ENCODE measurements at places on chromosomes 7 and 10.

DNA sequence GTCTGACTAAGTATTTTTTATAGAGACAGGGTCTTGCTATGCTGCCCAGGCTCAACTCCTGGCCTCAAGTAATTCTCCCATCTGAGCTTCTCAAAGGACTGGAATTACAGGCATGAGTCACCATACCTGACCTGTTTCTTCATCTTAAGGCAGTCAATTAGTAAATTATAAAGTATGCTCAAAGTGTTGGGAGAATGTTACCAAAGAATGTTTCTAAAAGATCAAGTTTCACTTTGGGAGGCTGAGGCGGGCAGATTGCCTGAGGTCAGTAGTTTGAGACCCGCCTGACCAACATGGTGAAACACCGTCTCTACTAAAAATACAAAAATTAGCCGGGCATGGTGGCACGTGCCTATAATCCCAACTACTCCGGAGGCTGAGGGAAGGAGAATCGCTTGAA is 117.0 kb downstream of the ALOX5 start:
- no peak for DNase-seq

DNA sequence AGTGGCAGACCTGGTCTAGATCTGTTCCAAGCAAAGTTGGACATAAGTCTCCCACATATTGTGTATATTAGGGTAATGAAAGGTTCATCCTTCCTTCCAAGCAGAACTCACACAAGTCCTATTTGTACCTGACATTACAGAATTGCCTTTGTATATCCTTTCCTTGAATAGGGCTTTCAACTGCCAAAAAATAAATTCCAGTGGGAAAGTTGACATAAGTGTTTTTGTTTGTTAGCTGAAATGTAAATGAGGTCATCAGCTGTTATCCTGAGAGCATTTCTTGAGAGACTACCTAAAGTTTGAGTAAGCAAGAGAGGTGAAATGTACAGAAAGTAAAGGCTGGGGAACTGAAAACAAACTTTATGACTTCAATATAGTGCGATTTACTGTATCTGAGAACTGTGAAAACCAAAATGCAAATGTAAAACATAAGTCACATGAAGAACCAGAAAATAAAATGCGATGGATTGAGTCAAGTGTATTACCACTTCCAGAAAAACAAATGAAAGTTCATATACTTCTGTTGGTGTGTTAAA is 527.3 kb upstream of the SEMA3D start:
- DNase-seq: no peak

DNA sequence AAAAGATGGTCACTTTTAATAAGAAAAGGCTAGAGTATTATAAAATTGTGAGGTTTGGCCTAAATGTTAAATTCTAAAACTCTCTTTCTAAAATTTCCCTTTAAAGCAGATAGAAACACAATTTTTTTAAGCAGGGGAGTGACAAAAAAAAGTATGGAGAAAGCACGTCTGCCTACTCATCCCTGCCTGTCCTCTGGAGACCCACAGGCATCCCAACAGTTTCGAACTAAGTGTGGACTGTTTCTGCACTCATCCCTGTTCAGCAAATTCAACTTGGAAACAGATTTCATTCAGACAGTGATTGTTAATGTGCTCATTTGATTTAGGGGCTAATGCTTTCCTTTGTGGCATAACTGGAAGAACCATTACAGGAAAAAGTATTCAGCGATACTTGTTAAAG is 192.6 kb upstream of the CXCL12 start:
- DNase-seq: no peak

GRCh38 chr7:114158275-114158674 is 239.5 kb upstream of the PPP1R3A start:
- DNase-seq: no peak

DNA sequence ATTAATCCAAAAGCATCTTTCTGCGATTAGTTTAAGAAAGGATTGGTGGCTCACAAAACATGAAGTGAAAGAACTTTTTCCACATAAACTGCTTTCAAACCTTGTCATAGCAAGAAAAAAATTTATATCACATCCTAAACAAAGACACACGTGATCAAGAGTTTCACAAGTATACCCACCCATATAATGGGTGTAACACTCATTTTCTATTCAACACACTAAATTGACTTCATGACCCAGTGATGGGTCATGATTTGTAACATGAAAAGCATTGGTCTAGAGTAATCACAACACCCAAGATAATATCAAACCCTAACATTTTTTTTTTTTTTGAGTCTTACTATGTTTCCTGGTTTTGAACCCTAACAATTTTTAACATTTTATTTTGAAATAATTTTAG is 17.6 kb downstream of the PMPCB start:
- DNase-seq: no peak

GRCh38 chr10:77274046-77274795 is 363.4 kb downstream of the KCNMA1 start:
- no peak for DNase-seq

GRCh38 chr10:44573821-44574220 is 188.9 kb upstream of the CXCL12 start:
- no peak for DNase-seq

- DNase-seq: no peak
Observed at GRCh38 chr10:22779331-22780019, 65.1 kb upstream of the PIP4K2A start.

DNA sequence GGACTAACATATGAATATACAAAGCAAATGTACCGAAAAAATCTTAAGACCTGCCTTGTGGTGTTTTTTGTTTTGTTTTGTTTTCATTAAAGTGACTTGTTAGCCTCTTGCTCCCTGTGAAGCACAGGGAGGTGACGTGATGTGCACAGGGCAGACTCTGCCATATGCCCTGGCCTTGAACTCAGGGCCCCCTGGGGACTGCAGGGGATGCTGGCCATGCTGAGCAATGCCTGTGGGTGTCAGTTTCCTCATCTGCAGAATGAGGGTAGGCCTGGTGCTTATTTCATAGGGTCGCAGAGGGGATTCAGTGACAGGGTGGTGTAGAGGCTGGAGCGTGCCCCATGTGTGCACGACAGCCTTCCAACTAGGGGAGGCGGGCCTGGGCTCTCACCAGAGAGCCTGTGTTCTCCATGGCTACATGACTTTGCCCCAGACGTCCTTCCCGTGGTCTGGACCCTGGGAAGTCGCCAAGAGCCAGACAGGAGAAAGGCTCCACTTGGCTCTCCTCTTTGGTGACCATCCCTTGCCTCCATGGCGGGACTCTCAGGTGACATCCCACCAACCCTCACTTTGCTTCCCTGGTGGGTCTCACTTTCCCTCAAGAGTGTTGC is 14.5 kb downstream of the EGFR start:
- no peak for DNase-seq

DNA sequence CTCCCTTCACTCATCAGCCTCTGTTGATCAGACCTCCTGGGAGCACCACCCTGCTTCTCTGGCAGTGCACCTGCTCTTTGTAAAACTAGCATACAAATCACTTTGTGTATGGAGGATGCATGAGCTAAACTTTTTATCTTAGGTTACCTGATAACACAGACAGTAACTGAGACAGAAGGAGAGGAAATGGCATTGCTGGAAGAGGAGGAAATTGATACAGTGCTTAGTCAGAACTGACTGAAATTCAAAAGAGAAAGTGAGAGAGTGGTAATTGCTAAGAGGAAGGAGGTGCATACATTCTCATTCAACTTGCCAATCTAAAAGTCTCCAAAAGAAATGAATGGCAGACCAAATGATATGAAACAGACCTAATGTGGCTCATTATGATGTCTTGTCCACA is 1120.7 kb downstream of the GATA3 start:
- no peak for DNase-seq

GRCh38 chr7:150572496-150572895 is 5.3 kb downstream of the GIMAP4 start:
- DNase-seq: no peak

GRCh38 chr10:5840314-5841307 is 27.4 kb upstream of the GDI2 start:
- DNase-seq: no peak

DNA sequence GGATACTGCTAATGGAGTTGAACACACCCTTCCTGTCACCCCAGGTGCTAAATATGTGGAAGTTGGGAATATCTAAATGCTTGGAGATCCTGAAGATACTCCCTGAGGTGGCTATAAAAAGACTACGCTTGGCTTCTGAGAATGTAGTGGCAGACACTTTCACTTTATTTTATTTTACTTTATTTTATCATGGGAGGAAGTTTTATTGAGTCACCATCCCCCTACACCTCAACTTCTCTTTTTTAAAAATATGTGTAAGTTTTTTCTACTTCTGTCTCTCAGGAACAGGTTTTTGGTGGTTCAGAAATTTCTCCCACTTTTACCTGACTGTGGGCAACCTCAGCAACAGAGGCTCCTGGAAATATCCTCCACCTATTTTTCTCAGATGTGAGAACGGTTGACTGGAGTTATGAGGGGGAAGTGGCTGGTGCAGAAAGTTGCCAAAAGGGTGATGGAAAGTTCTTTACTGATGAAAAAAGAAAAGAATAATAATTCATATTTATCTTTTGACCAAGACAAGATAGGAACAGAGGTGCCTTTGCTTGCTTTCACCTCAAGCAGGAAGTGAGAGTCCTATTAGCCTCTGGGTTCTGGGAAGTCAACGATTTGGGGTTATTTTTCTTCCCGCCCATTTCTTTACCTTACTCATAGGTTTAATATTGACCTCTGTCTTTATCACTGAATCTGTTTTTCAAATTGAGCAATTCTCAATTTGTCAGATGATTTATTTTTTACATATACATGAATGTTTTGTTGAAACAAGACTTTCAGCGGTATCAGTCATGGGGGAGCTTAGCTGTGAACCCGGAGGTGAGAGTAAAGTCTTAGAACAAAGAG is 103.6 kb downstream of the AHR start:
- no peak for DNase-seq

GRCh38 chr10:133134411-133135115 is 25.5 kb upstream of the KNDC1 start:
- no peak for DNase-seq

GRCh38 chr7:87474533-87475358 is 734 bp downstream of the ABCB4 start:
- DNase-seq: no peak

DNA sequence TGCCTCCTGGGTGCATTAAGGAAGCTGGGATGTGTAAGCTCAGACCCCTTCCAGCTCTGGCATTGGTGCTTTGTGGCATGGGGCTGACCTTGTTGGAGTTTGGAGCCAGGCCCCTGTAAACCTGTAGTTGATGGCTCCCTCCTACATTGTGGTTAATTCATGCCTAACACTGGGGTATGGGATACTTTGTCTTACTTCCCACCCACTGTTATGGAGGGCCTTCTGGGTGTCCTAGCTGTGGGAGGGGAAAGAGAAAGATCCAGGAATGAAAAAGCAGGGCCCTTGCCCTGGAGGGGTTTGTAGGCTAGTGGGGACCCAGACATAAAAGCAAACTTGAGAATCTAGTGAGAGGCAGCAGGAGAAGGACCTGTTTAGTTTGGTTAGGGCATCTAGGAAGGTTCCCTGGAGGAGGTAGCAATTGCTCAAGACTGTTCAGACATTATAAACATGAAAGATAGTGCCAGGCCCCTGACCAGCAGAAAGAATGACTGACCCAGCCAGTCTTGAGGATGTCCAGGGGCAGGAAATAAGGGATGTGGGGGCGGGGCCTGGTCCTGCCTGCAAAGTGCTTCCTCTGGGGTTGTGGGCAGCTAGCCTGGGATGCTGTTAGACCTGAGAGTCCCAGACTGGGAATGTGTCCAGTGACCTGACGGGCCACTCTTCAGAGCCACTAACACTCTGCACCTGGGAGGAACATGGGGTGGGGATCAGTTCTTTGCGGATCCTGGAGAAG is 6.6 kb downstream of the ADAMTS14 start:
- DNase-seq: no peak

- no peak for DNase-seq
Observed at GRCh38 chr7:32116436-32116835, 46.2 kb upstream of the PDE1C start.

DNA sequence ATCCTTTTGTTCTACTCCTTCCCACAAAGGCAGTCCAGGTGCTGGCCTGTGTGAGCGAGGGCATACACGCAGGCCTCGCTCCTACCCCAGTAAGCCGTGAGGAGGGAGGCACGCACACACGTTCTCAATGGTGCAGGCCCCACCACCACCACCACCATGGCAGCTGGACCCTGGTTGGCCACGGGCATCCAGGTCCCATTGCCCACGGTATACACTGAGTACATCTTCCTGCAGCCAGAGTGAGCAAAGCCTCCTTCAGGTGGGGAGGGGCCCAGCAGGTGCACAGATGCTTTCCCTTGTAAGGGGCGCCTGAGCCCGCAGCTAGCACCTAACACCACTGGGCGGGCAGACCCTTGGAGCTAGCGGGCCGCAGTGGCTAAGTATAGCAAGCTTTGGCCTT is 373.3 kb upstream of the MKI67 start:
- no peak for DNase-seq

DNA sequence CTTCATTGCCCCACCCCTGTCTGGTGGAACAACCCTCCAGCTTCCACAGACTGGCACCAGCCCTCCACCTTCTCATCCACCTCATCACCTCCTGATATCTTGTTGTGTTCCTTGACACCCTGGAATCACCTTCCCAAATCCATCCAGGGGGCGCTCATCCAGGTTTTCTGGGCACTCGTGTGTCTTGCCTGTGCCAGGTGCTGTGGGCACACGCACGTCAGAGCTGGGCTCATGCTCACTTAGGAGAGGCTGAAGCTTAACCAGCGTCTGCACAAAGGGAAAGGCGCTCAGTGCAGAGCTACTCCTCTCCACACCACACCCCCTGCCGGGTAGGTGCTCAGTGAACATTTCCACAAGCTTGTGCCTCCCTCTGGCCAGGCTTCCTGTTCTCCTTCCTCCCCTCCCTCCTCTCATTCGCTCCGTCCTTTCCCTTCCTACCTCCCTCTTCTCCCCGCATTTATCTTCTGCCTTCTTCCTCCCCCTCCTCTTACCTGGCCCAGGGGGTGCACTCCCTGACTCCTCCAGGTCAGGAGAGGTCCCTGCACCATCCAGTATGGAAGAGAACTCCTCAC is 4.8 kb downstream of the ADCYAP1R1 start:
- DNase-seq: no peak

- no peak for DNase-seq
Observed at GRCh38 chr7:43669286-43670081, 59.8 kb downstream of the COA1 start.

DNA sequence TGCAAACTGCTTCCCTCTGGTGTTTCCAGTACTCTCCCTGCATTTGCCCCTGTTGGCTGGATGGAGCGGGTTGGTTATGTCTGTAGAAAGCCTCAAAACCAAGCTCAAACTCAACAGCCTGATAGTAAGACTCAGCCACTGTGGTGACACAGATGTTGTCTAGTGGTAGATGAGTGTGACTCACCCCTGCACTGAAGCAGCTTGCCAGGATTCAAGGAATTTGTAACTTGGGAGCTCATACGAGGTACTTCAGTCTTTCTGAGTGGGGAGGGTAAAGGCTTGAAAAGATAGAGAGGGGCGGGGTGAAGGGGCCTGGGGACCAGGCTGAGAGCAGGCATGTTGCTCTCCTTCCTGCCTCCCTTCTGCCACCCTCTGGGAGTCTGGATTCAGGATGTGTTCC is 22.9 kb upstream of the AQP1 start:
- DNase-seq: no peak

DNA sequence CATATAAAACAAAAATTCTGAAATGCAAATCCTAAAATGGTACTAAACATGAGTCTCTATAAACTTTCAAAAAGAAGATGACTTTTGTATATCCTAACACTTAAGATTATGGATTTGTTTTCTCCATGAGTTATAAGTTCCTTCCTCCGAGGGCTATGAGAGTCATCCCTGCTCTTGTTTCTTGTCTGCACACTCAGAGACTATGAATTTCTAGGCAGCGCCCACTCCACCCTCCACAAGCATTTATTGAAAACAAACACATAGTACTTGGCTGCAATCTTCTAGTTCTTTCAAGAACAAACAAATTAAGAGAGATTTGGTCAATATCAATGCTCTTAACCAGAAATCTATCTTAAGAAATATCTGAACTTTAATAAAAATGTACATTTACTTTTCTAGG is 211.7 kb downstream of the DKK1 start:
- DNase-seq: no peak

All from progenitor cell of endocrine pancreas (in vitro differentiated cells).